GM12864 (cell line): ENCODE measurements at places on chromosomes 12 and 14.

DNA sequence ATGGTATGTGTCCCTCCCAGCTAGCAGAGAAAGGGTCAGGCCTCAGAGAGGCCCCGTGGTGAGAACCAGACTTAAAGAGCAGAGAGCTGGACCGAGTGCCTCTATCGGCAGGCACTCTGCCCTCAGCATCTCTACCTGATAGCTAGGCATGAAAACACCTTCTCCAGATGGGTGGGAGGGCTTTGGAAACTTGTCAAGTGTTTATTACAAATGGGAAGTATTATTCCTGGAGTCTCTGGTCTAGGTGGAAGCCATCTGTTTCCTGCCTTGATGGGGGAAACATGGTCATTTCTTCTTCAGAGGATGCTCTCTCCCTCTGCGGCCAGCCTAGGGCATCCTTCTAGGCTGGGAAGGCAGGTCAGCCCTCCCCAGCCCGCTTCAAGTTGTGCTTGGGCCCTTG lies 2.3 kb downstream of the TMEM63C start:
- no peak for DNase-seq

GRCh38 chr14:32329146-32329545 lies at the start of gene AKAP6:
AKAP6 (plus strand) TSS chr14:32329298; CDS start chr14:32433494, 104,196 bp downstream.
- no peak for DNase-seq

GRCh38 chr12:3797531-3798048 lies 44.7 kb upstream of the CRACR2A start:
- DNase-seq = no peak

GRCh38 chr12:133235401-133236112 lies at the start of gene ANHX:
ANHX (minus strand) TSS chr12:133235877; CDS start chr12:133234356, 1,521 bp downstream.
- DNase-seq = no peak

DNA sequence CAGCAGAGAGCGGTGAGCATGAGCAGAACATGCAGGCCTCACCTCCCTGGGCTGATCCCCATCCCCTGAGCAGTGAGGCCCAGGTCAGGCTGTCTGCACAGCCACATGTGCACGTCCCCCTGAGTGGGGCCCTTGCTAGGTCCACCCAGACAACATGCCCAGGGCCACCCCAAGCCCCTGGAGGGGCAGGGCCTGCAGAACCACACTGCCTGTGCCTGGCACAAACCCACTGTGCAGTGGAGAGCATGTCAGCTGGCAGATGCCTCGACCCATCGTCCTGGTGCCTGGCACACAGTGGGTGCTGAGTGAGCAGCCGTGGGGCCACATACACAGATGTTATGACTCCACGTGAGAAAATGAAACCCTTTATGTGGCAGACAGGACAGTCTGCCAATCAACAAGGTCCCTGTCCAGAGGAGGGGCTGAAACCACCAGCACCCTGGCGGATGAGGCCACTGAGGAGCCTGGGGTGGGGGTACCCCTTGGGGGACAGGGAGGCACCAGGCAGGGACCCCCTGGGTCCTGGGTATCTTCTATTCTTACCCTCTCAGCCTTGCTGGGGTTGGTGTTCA lies 8.3 kb downstream of the ANHX start:
- DNase-seq = no peak

DNA sequence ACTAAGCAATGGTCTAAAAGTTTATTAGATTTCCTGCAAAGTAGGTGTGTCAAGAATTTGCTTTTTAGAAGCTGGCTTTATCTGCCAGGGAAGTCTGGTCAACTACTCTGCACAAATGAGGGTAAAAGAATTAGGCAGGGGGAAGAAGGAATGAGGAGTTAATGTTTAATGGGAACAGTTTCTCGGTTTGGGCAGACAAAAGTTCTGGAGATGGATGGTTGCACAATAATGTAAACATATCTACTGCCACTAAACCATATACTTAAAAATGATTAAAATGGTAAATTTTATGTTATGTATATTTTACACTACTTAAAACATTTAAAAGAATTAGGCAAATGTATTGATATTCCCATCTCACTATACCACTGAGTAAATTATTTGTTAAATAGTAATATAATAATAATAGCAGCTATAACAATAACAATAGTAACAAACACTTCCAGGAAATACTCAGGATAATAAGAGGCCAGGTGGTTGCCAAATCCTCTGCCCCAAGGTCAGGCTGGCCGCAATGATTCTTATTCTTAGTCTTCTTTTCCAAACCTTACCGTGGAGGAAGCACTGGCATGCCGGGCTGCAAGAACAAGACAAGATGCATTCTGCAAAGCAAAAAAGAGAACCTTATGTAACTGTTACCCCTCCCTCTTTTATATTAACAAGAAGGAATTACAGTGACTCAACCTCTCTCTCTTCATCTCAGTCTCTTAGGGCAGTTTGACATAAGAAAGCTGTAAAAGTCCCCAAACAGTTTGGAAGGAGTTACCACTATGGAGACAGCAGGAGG lies 13.9 kb downstream of the CS start:
- DNase-seq = no peak

GRCh38 chr12:94225506-94225905 lies 77.1 kb downstream of the PLXNC1 start:
- no peak for DNase-seq

- DNase-seq = no peak
Observed at GRCh38 chr14:56846970-56847930, 37.0 kb upstream of the OTX2 start.

GRCh38 chr14:63478437-63478852 lies 64.7 kb downstream of the PPP2R5E start:
- DNase-seq = no peak

- DNase-seq = no peak
Observed at GRCh38 chr12:68234140-68234539, 8.5 kb upstream of the IL26 start.

- DNase-seq = no peak
Observed at GRCh38 chr12:28787151-28787550, 361.9 kb upstream of the FAR2 start.

- no peak for DNase-seq
Observed at GRCh38 chr14:89371585-89372511, 45.2 kb downstream of the FOXN3 start.

GRCh38 chr12:125586441-125586840 lies 521.2 kb downstream of the AACS start:
- DNase-seq = no peak

GRCh38 chr12:1470051-1470450 lies 124.3 kb downstream of the FBXL14 start:
- DNase-seq = no peak

DNA sequence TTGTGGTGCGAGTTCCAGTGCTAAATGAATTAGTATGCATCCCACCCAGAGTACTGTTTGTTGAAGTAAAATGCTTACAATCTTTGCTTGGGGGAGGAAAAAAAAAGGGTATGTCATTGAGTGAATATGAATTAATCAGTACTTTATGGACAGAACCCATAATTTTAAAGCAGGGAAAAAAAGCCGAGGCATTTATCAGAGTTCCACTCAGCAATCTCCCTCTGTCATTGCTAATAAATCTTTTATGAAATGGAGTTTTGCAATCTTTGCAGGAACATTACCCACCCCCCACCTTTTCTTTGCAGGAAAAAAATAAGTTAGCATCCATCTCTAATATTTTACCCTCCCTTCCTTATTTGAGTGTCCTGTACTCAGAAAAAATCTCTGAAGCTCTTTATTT lies 127.9 kb upstream of the TMPO start:
- DNase-seq = no peak

- DNase-seq = no peak
Observed at GRCh38 chr12:39277416-39277815, 165.5 kb downstream of the KIF21A start.

DNA sequence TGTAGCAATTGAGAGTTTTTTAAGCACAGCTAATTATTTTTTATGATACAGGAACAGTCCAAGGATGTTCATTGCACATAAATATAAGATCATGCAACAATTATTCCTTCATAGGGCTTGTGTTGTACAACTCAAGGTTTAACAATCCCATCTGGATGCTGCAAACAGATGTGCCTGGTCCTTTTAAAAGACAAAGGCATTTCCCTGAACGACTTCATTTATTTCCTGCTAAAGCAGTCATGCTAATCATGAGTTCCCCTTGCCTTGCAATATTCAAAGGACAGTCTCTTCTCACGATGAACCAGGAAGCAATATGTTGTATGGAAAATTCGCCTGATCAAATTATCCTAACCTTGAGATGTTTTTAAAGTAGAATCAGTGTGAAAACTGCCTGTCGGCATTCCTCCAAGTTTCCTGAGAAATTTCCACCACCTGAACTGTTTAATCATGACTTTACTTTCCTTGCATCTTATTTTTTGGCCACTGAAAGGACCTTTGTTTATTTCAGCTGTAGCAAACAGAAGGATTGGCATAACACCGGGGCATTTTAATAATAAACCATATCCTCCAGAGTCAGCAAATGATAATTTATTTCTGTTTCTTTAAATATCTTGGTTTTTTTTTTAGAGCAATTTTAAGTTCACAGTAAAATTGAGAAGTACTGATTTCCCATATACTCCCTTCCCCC lies 33.9 kb upstream of the TSPAN8 start:
- DNase-seq = no peak

- no peak for DNase-seq
Observed at GRCh38 chr12:42912367-42912766, 322.8 kb upstream of the PRICKLE1 start.

DNA sequence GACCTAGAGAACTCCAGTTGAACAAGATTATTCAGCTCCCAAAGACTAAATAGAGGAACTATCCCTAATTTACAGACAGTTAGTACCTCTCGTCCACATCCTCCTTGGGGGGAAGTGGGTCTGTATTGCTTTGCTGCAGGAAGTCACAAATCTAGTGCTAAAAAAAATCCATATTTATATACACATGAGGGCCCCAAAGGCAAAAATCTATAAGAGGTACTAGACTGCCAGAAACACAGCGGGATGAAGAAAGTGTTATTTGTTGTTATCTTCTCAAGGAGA lies 190.1 kb downstream of the TTC8 start:
- no peak for DNase-seq

- DNase-seq = no peak
Observed at GRCh38 chr12:50062728-50063460, 5.5 kb downstream of the ASIC1 start.

DNA sequence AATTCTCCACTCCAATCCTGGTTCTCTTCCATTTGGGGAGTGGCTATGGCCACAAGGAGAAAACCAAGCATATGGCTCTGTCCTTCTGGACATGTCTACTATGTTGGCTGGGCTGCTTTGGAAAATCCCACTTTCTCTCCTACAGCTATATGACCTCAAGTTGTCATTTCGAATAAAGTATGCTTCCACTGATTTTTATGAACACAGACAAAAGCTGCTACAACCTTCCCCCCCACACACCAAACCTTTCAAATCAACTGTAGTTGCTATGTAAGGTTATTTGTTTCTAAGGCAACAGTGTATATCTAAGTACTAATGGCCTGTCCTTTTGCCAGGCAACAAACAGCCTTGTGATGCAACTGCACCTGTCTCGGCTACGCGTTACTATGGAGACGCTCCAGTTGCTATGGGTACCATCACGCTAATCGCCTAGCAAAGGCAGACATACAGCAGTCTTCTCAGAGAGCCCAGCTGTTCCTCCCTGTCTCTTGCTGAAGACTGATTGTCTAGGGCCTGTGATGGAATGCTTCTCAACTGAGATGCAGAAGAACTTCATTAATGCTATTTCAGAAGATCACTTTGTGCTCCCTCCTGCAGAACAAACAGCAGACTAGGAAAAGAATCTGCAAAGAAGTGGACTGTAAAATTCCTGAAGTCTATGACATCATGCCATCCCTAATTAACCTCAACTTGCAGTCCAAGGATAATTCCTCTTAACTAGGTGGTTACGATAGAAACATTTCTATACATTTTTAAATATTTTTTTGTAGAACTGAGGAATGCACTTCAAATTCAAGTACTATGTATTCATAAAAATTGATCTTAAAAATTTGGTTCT lies 67.6 kb downstream of the FOXN3 start:
- DNase-seq = no peak

GRCh38 chr12:63967358-63968145 lies 123.1 kb downstream of the SRGAP1 start:
- no peak for DNase-seq

DNA sequence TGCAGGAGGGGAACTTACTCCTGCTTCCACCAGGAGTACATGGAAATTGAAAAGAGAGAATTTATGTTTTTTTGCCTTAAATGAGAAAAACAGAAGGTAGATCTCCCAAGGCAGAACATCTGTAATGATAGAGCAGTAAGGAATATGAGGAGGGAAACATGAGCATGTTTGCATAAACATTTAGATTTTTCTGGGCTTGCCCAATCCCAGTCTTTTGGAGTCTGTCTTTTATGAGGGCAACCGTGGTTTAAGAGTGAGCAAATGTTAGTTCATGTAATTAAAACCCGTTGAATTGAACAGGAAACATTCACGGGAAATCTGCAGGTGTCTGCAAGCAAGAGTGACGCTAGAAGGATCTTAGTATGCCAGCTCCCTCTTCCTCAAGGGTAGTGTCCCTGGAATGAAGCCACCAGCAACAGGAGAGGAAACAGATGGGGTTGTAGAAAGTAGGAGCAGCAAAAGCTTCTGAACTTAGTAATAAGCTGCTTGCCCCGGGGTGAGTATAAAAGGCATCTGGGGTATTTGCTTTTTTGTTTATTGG lies 79.3 kb downstream of the ARF6 start:
- no peak for DNase-seq

DNA sequence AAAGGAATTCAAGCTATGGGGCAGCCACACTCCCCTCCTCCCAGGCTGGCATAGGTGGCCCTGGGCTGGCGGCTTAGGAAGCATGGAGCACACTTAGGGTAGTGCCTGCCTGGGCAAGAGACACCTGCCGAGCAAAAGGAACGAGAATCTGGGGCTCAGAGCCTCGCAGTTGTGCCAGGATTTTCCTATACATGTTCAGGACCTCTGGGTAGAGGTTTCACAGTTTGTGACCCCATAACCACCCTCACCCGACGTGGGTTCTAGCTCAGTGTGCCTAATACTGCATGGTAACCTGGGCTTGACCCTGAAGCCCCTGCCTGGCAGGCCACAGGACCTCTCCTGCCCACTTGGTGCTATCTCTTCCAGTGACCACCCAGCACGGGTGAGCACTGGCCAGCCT lies 99.5 kb downstream of the FBXL14 start:
- DNase-seq = no peak

DNA sequence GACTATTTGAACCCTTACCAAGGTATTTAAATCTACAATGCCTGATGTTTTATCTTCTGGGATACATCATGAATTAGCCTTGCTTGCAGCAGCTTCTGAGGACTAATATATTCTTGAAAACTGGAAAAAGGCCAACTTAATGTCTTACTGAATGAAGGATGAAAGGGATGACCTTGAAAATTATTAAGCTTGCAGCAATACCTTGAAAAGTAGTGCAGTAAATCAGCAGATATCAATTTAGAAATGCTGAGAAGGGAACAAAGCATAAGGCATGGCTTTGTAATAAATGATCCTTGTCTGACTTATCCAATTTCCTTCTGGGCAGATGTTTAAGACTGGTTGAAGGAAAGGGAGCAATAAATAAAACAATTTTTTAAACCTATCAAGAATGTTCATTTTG lies 37.3 kb upstream of the FERMT2 start:
- no peak for DNase-seq

DNA sequence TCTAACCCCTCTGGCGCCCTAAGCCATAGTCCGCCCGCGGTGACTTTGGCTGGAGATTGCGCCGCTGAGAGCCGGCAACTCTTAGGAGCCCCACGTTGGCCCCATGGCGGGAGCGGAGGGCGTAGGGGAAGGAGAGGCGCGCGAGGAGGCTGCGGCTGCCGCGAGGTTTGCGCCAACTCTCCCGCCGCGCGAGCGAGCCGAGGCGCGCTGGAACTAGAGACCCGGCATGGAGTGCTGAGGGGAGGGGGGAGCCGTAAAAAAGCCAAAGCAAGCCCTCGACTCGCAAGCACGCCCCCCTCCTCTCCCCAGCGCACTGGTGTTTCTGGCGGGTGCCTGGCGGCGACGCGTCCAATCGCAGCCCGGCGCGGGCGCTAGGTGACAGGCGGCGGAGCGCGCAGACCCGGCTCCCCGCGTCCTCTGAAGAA lies at the start of gene SYT10:
TSS of gene SYT10 (minus strand) at position 233 of the 425 bp plus-strand sequence. CDS start 297 bp downstream, outside the sequence.
- no peak for DNase-seq

GRCh38 chr14:92103363-92103989 lies 2.9 kb downstream of the ATXN3 start:
- DNase-seq = no peak
